ENCODE measurements at places on chromosomes 12 and 14.

DNA sequence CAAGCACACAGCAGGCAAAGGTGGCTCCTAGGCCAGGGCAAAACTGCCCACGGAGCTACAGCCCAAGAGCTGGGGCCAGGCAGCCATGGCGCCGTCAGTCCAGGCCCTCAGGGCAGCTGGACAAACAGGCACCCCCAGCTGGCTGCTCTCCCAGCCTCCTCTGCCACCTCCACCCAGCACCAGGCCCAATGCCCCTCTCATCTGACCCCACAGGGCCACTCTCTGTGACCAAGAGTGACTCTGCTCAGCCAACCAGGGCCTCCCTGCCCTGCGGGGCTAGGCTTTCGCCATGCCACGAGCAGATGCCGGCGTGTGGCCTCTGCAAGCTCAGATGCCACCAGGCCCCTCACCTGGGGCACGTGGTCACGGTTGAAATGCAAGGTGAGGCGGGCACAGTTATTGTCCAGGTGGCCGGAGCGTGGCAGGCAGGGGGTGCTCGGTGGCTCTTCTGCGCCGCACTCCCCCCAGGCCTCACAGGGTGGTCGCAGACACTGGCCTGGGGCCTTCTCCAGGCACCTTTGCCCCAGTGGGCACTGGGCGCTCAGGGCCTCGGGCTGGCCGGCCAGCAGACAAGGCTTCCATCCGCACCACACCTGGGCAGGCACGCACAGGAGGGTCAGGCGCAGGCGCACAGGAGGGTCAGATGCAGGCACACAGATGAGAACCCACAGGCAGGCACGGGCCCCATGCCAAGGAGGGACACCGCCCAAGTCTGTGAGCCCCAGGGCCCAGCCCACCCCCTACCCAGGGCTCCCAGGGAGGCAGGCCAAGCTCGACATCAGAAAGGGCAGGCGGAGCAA is 23.0 kb downstream of the JAG2 start:
- no peak for DNase-seq

GRCh38 chr14:22070119-22070982 is 396.7 kb upstream of the OR4E1 start:
- no peak for DNase-seq

DNA sequence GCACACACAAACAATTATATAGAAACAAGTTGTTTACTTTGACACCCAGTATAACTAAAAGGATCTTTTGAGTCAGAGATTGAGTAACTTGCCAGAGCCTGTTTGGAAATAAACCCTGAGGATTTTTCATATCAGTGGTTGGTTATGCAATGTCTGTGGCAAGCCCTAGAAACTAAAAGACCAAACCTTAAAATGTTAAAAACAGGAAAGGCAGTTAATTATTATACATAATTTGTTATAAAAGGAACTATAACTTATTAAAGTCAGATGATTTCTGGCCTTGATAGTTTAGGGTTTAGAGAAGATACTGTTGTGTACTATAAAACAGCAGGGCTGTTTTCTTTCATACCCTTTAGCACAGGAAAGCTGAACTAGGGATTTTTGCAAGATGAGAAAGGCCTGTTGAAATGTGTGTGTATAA is 44.1 kb downstream of the PSEN1 start:
- no peak for DNase-seq

GRCh38 chr12:119942386-119942785 is 46.6 kb upstream of the BICDL1 start:
- DNase-seq = no peak

- DNase-seq = no peak
These were observed 154.1 kb upstream of the ATP2B1 start for GRCh38 chr12:89862511-89863445.

- DNase-seq = no peak
These were observed 51.4 kb downstream of the HMGA2 start for GRCh38 chr12:65875640-65876071.

GRCh38 chr12:92784356-92784755 is 81.6 kb downstream of the PLEKHG7 start:
- no peak for DNase-seq

GRCh38 chr14:92579244-92579936 is 65.8 kb downstream of the RIN3 start:
- DNase-seq = no peak

DNA sequence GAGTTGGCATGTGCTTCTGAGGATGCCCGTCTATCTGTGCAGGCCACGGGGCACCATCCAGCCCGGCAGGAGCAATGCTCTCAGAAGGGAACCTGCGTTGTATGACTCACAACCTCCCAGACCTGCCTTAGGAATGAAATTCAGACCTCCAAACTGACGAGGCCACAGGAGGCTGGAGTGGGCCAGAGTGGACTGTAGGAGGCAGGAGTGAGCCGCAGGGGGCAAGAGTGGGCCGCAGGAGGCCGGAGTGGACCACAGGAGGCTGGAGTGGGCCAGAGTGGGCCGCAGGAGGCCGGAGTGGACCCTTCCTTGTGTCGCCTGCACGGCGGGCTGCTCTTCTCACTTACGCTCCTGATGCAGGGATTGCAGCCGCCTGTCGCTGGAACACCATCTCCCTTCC is 11.1 kb upstream of the FBRSL1 start:
- no peak for DNase-seq

- DNase-seq = peak; percentile 53
These were observed 32.4 kb downstream of the AK7 start for GRCh38 chr14:96424109-96424989.

GRCh38 chr12:86914721-86915120 is 658.5 kb upstream of the MGAT4C start:
- peak; percentile 23 for DNase-seq

GRCh38 chr14:33794791-33795305 is 156.0 kb downstream of the EGLN3 start:
- DNase-seq = no peak

DNA sequence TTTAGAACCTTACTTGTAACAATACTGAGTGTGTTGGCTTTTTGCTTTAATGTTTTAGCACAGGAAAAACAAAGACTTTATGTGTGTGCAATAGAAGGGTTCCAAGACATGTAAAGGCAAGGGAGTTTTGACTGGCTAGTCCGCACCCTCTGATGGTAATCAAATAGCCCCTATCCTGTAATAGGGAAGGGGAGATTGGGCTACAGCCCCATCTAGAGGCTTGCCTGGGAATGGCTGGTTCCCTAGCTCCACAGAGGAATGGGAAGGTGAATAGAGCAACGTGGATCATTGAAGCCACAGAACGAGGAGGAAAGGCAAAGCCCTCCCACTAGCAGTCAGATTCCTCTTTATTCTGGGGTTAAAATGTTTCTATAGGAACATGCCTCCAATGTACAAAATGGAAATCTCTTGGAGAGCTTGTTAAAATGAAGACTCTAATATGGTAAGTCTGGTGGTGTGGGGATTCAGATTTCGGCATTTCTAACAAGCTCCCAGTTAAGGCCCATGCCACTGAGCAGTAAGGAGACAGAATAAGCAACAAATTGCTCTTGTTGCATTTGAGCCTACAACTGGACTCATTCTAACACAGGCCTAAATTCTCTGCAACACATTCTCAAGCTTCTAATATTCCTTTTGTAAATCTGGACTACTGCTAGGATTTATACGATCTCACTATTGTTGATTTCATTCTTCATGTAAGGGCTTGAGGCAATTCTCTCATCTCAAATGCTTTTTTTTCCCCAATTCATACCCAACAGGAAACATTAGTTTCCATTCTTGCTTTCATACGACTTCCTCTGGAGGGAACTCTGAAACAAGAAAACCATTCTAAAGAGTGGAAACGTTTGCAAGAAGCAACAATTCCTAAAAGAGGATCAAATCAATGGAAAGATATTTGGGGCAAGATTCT is 57.1 kb downstream of the NIN start:
- no peak for DNase-seq

- no peak for DNase-seq
These were observed 217.1 kb upstream of the PLEKHG7 start for GRCh38 chr12:92485351-92486348.

DNA sequence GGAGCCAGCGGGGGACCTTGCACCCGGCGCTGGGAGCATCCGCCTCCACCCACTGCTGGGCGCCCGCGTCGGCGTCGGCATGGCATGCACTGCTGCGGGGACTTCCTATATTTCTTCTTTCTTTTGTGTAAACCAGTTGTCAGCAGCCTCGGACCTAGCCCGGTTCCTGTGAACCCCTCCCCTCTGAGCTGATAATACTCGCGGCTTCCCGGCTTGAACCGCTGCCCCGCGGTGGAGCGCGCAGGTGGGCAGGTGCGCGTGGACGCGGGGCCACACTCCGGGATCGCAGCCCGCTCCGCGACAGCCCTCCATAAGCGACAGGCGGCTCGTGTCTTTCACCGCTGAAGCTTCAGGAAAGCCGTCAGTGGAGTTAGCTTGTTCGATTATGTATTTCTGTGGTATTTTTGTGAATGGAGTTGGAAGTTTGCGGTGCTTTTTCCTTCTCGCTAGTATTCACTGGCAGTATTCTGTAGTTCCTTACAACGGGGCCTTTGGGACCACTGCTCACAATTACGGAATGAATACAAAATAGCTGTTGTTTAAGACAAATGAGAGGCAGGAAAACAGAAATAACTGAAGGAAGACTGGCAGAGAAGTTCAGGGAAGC is 870 bp downstream of the BMAL2 start:
- DNase-seq = no peak

GRCh38 chr12:16300122-16300521 is 22.6 kb upstream of the SLC15A5 start:
- DNase-seq = no peak

DNA sequence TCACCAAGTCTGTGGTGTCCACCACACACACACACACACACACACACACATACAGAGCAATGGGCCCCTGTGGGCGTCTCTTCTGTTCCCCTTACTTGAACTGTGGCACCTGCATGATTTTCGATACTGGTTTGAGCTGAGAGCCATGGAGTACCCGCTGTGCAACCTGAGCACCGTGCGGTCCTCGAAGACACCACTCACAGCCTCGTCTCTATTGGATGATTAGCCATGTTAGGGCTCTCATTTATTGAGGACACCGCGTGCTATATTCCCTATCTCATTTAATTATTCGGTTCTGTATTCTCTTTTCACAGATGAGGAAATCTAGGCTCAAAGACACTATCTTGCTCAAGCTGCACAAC is 623 bp upstream of the C14orf132 start:
- DNase-seq = no peak

DNA sequence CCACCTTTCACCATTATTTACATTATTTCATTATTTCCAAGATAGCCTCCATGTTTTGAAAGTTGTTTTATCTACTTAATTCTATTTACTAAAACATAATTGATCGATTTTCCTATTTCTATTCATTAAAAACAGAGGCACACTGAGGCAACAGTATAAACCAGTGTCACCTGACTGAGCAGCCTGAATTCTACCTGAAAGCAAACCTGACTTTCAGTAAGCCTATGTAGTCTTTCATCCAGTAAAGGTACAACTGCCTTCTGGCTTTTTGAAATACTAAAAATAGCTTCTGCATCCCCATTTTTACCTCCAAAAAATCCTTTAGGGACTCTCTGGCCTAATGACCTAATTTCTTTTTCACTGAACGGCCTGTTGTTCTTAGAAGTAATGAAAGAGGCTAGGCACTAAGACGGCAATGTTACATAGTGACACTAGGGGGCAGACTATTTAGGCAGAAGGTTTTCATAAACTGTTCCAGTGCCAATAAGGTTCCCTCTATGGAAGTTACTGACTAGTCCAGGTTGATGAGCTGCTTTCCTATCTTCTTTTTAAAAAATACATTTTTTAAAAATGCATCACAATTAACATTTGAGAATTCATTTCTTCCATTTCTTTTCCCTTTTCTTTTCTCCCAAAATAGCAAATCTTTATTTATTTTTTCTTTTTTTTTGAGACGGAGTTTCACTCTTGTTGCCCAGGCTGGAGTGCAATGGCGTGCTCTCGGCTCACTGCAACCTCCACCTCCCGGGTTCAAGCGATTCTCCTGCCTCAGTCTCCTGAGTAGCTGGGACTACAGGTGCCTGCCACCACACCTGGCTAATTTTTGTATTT is 17.5 kb downstream of the ANAPC5 start:
- peak; percentile 39 for DNase-seq

- DNase-seq = no peak
These were observed 968.5 kb downstream of the AACS start for GRCh38 chr12:126033751-126034150.

- DNase-seq = no peak
These were observed 18.7 kb upstream of the YBX3 start for GRCh38 chr12:10741845-10742244.

DNA sequence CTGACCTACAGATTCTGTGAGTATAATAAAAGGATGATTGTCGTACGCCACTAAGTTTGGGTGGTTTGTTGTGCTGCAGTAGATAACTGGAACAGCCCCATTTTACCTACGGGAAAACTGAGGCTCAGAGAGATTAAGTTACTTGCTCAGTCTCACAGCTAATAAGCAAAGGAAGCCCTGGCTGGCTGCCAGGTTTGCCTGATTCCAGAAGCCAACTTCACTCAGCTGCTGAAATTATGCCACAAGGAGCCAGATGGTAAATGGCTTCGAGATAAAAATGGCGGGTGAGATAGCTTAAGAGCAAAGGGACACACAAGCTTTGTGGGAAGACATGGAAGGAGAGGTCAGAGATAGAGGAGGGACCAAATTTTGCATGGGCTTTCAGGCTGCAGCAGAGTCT is 191.5 kb upstream of the NOS1 start:
- DNase-seq = no peak

DNA sequence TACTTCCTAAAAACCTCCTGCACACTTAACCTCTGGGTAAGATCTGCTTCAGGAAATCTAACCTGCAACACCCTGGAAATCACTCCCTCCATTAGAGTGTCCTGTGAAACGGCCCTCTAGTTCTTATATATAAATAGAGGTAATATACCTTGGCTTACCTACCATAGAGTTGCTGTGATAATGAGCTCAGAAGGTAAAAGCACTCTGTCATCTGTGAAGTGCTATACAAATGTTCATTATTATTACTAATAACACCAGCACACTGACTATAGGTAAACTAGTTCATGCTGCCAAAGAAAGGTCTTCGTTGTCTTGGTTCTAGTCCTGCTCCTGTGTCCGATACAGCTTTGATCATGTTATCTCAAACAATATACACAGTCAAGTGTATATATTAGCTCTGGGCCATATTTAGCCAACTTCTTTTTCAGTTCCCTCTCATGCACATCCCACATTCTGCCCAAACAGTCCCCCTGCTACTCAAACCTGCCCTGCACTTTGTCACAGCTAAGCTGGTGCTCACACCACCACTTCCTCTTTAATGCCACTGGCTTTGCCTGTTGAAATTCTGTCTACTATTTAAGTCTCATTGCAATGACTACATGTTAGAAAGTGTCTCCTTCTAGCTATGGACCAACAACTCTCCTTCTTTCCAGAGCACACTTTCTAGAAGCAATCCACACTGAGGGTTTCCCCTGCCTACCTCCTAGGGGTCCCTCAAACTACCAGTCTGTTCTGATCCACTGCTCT is 5.1 kb downstream of the E2F7 start:
- no peak for DNase-seq

- DNase-seq = no peak
These were observed at the start of gene DNAH10 for GRCh38 chr12:123761841-123762714. Gene DNAH10 (plus strand): TSS chr12:123762301. CDS start chr12:123762337, 36 bp downstream.

GRCh38 chr14:56115976-56116893 is 2.0 kb upstream of the PELI2 start:
- DNase-seq = no peak

All from smooth muscle cell of the brain vasculature (primary cell).